Bronchial smooth muscle cell (primary cell): ENCODE measurements at places on chromosomes 4 and X. TPM values are rescaled to one million over a fixed set of nuclear protein-coding genes. Genes with fewer than 3 reads are reported as not detected.

Gene PDZD11
- 43.8 and 48.0 TPM in 2 replicates for total RNA-seq

Gene CFP
- 0.17 and 0.47 TPM in 2 replicates for total RNA-seq

Gene MANBA
- total RNA-seq, result 59.7 and 83.5 TPM in 2 replicates

Gene ZFP42
- under 0.01 TPM in 1 of 2 replicates, not detected in the other for total RNA-seq

Gene GLA
- total RNA-seq, result 23.3 and 24.7 TPM in 2 replicates

Gene PLP1
- 0.26 and 0.32 TPM in 2 replicates for total RNA-seq

Gene TLR10
- total RNA-seq, result not detected in 2 replicates
